B cell (primary cell): ENCODE measurements at places on chromosomes 3 and 15. TPM values are rescaled to one million over a fixed set of nuclear protein-coding genes. Genes with fewer than 3 reads are reported as not detected.

Gene SLC9C1
- 0.07 and 0.30 TPM in 2 replicates for polyA plus RNA-seq

DNA sequence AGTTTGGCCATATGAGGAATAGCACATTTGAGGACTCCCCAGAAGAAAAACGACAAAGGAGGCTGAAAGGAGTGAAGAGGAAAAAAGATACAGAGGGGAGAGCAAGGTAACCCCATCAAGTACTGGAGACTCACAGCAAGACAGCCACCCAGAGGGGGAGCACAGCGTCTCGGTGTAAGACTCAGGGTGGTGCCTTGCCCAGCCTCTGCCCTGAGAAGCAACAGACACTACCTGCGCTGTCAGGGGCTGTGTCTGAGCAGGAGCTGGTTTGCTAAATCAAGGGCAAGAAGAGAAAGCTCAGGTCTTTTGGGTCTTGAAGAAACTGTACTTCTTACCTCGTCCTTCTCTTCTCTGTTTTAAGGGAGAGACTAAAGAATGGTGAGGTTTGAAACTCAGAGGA, 27.9 kb downstream of the FBXO45 start:
- no peak for DNase-seq

DNA sequence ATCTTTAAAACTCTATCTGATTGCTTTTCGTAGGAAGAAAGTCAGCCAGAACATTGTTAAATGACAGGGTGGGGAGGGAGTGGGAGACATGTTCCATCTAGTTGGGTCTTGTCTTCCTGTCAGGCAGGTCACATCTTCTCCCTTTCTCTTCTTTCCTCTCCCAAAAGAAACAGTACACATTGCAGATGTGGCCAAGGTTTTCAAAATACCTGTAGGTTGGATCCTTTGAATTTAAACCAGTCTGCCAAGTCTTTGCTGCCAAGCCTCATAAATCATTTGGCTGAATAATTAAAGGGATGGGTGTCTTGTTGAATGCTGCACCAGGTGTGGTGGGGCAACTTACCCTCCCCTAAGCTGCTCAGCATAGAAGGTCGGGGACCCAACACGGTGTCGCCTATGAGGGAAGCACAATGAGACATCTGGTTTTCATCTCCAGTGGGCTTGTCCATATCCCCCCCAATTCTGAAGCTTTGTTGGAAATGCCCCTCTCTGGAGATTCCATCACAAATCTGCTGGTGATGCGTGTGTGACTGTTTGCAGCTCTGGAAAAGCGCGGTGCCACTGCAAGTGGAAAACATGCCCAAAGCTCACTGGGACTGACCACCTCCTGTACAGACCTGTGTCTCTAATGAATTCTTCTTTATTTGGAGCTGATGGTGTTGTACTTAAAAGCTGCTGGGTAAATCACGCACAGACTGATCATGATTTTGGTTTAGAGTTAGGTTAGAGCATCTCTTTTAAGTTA, 112.6 kb downstream of the FILIP1L start:
- no peak for DNase-seq

Gene ANKUB1
- not detected in 2 replicates for polyA plus RNA-seq

- no peak for DNase-seq
These were observed 7.8 kb downstream of the ANAPC13 start for GRCh38 chr3:134477938-134478337.

Gene EPHB1
- polyA plus RNA-seq = 0.01 and 0.06 TPM in 2 replicates
